ENCODE measurements at places on chromosomes 2 and 18.

DNA sequence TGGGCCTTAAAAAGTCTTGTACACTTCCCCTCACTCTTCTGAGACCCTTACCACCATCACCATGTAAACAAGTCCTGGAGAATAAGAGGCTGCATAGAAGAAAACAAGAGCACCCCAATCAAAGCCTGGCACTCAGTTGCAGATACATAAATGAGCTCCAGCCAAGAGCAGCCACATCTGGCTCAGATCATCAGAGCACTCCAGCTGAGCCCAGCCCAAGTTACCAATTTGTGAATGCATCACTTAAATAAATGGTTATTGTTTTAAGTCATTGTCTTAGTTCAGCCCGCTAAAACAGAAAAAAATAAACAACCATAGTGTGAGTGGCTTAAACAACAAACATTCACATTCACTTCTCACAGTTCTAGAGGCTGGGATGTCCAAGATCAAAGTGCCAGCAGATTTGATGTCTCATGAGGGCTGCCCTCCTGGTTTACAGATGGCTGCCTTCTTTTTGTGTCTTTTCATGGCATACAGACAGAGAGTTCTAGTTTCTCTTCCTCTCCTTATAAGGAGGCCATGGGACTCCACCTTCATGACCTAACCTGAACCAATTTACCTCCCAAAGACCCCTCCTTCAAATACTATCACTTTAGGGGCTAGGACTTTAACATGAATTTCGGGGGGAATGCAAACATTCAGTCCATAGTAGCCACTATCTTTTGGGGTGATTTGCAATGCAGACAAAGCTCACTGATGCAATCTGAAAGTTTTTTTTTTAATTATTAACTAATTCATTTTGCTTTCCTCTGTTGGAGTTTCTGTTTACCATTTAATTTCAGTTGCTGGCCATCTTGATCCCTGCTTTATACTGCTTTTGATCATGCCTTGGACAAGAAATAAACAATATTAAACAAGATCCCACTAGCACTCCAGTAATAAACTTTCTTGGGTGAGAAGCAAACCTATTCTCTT, 187.5 kb upstream of the ACVR2A start:
- DNase-seq: no peak

DNA sequence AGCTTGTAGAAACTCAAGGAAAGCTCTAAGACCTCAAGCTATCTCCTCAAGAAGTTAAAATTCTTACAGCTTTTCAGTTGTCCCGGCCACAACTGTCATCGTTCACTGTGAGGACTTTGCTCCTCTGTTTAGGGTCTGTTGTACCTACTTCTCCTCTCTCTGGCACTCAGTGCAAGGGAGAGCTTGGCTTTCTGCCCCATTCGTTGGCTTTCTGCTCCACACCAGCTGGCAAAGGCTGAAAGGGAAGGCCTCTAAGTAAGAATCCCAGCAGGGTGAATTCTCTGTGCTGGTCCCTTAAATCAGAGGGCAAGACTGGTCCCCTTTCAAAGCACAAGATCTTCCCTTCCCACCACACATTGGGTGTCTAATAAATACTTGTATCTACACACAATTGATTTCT, 17.3 kb downstream of the ZBTB7C start:
- DNase-seq: no peak

- no peak for DNase-seq
Measured at GRCh38 chr2:128259585-128259984, 59.1 kb downstream of the HS6ST1 start.

- DNase-seq: no peak
Measured at GRCh38 chr2:105804266-105804665, 59.6 kb downstream of the NCK2 start.

- no peak for DNase-seq
Measured at GRCh38 chr2:194896871-194897270, 760.2 kb upstream of the SLC39A10 start.

DNA sequence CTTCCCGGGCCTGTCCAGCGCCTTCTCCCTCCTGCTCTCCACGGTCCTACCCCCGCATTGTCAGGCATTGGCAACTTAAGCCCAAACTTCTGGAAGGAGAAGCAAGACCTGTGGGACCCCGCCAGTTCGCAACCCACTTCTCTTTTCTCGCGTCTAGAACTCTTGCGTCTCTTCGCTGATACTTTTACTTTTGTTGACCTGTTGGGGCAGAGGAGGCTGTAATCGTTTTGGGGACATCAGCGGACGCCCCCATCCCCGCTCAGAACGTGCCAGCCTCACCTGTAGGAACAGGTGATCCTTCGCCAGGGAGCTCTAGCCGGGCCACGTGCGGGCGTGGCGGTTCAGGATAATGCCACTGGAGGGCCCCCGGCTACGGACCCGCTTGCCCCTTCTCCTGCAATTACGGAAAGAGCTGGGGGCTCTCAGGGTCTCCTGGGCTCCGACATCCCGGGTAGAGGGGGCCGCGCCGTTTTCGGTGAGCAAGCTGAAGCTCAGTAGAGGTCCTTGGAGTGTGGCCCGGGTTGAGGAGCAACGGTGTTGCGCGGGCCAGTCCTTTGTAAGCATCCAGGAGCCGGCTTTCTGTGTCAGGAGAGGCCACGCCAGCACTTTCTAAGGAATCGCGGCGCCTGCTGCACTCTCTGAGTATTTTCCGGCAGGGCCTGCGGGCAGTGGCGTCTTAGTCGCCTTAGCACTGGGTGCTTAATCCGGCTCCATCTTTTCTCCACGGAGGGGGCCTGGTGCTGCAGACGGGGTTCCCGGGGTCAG, 1.6 kb downstream of the MTCL1 start:
- no peak for DNase-seq

DNA sequence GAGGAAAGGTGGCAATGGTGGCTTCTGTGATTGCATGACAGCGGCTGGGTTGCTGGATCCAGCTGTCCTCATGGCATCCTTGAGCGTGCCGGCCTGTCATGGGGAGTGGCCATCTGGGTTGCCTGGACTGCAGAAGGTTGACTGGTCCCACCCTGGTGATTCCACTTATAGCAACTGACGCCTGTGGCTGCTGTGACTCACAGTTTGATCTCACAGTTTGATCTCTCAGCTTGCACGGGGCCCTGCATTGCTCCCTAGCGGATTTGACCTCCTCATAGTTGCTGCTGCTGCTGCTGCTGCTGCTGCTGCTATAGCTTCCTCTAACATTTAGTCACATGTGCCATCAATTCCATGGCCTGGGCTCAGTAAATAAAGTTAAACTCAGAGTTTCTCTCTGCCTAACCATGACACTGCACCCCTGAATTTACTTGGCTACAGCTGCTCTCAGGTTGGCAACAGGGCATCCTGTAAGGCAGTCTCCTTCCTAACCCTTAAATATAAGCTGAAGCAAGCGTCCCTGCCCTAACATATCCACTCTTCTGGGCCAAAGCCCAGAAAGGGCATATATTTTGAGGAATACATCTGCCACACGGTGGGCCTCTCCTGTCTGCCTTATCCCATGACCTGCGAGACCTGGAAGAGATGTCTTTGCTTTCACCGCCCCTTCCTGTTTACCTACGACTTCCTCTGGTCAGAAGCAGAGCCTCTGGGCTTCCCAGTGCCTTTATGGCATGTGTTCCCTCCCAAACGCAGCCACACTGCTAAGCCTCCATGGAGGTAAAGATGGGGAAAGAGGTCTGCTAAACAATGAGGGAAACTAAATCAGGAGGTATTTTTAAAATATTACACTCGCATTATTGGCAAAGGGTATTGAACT, 37.8 kb upstream of the CCDC150 start:
- peak; percentile 93 for DNase-seq

- no peak for DNase-seq
Measured at GRCh38 chr18:60861575-60861974, 471.7 kb upstream of the CDH20 start.

GRCh38 chr2:142757111-142757510, 120.4 kb upstream of the KYNU start:
- no peak for DNase-seq

DNA sequence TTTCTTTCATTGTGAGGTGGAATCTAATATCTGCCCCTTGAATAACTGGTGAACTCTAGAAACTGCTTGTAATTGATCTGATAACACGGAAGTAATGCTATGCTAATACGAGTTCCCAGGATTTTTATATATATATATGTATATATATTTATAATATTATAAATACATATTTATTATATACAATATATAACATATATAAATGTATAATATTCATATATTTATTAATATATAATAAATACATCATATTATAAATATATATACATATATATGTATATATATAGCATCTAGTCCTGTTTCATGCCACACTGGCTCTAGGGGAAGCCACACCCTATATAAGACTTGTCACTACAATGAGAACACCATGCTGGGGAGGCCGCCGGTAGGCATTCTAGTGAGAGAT, 156.7 kb upstream of the CDH19 start:
- no peak for DNase-seq

- DNase-seq: no peak
Measured at GRCh38 chr2:119693567-119693966, 14.6 kb downstream of the TMEM177 start.

DNA sequence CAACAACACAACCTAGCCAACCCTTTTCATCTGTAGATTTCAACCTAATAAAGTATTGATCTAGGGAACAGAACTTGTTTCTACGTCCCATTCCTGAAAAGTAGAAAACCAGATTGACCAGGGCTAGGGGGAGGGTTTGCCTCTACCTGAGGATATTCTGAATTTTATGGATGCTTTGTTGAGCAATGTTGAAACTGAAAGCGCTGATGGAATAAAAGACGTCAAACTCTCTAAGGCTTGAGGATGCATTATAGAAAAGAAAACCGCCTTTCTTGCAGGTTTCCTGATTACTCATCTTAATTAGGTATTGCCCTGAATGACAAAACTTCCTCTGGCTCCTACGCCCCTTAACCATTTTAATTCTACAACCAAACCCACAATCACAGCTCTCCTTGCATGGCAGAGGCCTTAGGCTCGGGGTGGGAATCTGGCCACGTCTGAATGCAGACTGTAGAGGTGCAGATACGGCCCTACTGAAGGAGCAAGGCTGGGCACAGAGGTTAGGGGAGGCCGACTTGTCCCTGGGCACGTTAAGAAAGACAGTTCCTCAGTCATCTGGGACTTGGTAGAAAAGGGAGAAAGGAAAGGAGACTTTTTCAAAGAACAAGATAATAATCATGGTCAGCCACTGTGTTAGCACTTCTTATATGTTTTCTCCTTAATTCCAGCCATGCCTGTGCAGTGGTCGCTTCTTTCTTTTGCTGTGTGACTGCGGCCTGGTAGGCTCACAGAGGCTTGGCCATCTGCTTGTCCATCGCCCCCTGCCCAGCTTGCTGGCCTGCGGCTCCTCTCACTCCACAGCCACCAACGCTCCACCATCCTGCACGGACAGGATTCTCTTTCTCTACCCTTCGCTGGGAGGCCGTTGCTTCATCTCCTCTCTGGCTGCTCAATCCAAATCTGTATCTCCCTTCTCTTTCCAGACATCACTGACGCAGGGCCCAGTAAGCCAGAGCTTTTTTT, 209.5 kb downstream of the VAPA start:
- no peak for DNase-seq

GRCh38 chr18:7748251-7749007, 181.3 kb downstream of the PTPRM start:
- DNase-seq: no peak

DNA sequence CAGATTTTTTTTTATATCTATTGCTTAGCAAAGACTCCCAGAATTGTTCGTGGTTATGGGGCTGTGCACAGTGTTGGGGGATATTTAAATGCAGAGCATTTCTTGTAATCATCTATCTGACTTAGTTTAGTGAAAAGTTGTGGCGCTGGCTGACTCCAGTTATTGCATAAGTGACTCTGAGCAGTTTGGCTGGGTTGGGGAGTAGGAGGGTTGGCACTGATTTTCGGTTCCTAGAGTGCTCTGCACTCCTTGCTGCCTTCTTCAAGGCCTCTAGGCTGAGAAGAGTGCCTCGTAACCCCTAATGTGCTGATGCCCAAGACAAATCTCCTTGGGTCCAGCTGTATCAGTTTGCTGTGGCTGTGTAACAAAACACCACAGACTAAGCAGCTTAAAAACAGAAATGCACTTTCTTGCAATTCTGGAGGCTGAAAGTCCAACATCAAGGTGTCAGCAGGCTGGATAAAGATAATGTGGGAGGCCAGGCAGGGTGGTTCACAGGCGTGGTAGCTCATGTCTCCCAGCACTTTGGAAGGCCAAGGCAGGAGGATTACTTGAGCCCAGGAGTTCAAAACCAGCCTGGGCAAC, 6.5 kb upstream of the IMPA2 start:
- no peak for DNase-seq

DNA sequence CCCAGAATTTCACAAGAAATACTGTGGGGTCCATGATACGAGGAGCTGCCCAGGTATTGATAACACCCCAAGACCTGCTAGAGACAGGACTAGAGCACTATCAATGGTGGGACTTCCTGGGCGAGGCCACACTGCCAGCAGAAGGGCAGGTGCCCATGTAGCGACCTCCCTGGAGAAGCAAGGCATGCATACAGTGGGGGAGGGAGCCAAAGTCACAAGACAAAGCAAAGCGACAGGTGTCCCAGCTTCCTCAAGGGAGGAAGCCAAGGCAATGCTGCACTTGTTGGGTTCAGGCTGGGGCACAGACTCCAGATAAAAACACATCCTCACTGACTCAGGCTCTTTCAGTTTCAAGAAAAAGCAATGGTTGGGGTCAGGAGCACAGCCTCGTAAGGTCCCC, 7.5 kb downstream of the CD207 start:
- no peak for DNase-seq

- DNase-seq: no peak
Measured at GRCh38 chr2:222319586-222320435, 21.0 kb upstream of the PAX3 start.

GRCh38 chr2:239299218-239299939, 101.4 kb downstream of the HDAC4 start:
- no peak for DNase-seq

DNA sequence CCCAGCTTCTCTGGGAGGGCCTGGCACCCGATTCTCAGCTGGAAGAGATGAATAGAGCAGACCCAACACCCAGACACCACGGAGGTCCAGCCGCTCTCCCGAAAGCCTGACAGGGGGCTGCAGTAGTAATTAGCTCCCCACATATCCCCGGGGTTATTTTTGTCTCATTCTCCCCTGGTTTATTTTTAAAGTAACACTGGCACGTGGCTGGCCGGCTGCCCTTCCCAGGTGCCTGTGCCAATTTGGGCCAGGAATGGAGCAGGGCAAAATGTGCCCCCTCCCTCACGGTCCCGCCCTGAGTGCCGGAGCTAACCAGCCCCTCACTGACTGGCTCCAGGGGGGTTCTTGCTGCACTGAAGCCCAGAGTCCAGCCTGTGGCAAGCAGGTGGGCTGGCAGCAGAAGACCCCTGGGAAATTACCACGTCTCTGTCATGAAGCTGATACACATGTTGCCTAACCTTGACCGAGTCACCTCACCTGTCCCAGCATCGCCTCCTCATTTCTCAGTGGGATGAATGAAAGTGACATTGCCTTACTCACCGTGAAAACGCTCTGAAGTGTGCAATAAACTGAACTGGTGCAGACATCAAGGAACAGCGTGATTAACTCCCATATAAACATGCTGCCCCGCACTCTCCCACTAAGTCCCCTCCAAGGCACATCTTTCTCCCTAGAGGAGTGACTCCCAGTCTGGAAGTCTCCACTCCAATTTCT, 18.4 kb downstream of the KCNK3 start:
- DNase-seq: no peak

- DNase-seq: no peak
Measured at GRCh38 chr2:20173496-20174402, 51.2 kb downstream of the SDC1 start.

GRCh38 chr2:220552790-220553535, 925.5 kb downstream of the SLC4A3 start:
- DNase-seq: no peak

GRCh38 chr2:64698177-64698643, 44.5 kb upstream of the SERTAD2 start:
- DNase-seq: no peak

- no peak for DNase-seq
Measured at GRCh38 chr18:27845897-27846296, 331.0 kb downstream of the CDH2 start.

- DNase-seq: no peak
Measured at GRCh38 chr2:44246436-44246835, 28.8 kb upstream of the SLC3A1 start.

Measured in HTR-8/SVneo (cell line).